ENCODE measurements at places on chromosomes 11 and 22.

- DNase-seq = peak; percentile 92
Observed at GRCh38 chr22:40177738-40178416, at the start of gene TNRC6B. Gene TNRC6B (plus strand): TSS chr22:40177925. CDS start chr22:40178136, 211 bp downstream.

DNA sequence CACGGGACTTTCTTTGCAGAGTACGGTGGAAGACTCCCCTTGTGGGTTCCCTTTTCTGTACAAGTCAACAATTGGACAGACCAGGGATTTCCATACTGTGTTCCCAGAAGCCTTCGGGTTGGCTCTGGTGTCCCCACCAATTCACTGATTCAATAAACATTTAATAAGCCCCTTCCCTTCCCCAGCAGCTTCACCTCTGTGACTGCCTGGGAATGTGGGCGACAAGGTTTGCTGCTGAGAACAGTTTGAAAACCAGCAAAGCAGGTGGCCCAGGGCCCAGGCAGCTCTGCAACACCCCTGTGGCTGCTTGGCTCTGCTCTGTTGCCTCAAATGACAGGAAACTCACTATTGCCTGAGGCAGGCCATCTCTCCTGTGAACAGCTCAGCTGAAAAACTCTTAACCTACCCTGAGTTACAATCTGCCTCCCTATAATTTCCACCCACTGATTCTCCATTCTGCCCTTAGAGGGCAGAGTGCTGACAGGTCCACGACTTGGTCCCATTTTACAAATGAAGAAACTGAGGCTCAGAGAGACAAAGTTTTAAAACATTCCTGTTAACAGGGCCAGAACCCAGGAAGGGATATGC, 10.4 kb downstream of the ADORA2A start:
- no peak for DNase-seq

GRCh38 chr11:10072142-10072541, 221.9 kb downstream of the SBF2 start:
- DNase-seq = no peak

GRCh38 chr11:72221386-72222075, 3.0 kb upstream of the INPPL1 start:
- no peak for DNase-seq

DNA sequence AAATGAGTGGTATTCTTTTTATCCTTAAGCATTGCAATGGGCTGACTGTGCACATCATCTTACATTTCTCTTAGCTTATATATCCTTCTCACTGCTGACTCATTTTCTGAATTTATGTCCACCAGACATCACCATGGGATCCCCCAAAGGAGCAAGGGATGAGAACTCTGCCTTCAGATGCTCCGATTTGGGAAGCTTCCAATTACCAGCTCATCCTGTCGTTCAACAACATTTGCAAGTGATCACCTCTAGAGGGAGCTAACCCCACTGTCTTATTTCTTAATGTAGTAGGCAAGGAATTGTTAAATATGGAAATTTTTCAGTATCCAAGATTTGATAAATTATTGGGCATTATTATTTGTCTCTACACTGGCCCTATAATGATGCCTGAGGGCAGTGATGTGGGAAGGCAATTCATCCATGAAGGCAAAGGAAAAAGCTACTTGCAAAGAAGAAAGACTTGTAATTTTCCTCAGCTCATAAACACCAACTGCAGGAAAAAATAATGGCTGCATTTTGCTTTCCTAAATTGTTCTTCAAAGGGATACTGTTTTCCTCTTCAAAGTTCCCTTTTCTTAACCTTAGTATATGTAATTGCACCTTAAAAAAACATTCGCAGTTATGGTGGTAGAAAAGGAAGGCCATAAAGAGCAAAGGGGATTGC, 102.4 kb upstream of the FSHB start:
- DNase-seq = no peak

GRCh38 chr11:64176751-64177150, 9.2 kb upstream of the STIP1 start:
- DNase-seq = no peak

GRCh38 chr11:21113876-21114275, 444.5 kb downstream of the NELL1 start:
- DNase-seq = no peak

DNA sequence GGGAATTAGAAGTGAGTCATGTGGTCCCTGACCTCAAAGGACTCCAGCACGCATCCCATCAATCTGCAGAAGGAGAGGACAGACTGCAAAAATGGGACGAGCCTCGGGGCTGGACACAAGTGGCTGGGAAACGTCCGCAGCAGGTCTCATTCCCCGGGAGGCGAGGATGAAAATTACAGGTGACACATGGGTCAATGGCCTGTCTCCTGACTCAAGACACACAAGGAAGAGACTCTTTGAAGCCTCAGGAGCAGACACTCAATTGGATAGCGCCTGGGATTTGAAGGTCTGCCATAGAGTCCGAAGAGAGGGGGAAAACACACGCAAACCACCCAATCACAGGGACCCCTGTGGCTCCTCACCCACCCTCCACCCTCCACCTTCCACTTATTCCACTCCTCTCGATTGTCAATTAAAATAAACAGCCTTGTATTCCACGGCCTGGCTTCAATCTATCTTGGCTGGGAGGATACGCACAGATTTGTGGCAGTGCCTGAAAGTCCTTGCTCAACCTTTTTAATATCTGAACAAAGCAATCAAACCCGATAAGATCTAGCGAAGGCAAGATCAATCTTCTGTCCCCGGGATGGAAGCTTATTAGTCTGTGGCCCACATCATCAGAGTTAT, 101.8 kb upstream of the CADM1 start:
- no peak for DNase-seq

- DNase-seq = no peak
Observed at GRCh38 chr22:22919041-22919440, 31.4 kb downstream of the IGLL5 start.

GRCh38 chr11:92875473-92875872, 94.0 kb upstream of the MTNR1B start:
- no peak for DNase-seq

- DNase-seq = peak; percentile 99
Observed at GRCh38 chr11:123062158-123062891, 389 bp upstream of the HSPA8 start.

DNA sequence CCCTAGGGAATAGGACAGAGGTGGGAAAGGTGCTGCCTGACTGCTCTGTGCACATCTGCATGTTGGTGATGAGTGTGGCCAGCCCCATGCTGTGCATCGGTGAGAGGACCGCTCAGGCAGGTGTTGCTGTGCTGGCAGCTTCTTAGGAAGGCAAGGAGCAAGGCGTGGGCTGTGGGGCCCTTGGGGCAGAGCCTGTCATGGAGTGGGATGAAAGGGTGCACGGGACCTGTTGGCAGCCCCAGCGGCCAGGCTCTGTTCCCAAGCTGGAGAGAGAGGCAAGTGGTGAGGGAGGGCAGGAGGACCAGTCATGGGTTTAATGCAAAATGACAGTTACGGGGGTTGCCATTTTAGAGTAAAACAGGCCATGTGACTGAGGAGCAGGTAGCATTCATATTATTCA, 78.3 kb downstream of the ZBTB16 start:
- no peak for DNase-seq

GRCh38 chr11:106961518-106961917, 56.8 kb downstream of the GUCY1A2 start:
- no peak for DNase-seq

DNA sequence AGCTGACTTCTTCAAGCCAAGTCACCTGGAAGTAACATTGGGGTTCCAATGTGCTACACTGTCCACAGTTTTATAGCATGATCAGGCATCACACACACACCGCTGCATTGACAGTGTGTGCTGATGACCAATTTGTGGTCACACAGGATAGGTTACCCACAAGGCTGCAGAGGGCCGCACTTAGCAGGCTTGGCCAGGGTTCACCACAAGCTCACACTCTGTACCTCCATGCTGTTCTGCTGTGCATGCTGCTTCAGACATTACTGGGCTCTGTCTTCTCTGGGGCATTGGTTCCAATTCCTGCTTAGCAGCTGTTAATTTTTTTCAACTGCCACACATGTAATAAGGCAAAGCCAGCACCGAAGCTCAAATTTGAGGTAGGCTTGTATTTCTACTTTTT, 11.0 kb upstream of the NRIP3 start:
- DNase-seq = no peak

DNA sequence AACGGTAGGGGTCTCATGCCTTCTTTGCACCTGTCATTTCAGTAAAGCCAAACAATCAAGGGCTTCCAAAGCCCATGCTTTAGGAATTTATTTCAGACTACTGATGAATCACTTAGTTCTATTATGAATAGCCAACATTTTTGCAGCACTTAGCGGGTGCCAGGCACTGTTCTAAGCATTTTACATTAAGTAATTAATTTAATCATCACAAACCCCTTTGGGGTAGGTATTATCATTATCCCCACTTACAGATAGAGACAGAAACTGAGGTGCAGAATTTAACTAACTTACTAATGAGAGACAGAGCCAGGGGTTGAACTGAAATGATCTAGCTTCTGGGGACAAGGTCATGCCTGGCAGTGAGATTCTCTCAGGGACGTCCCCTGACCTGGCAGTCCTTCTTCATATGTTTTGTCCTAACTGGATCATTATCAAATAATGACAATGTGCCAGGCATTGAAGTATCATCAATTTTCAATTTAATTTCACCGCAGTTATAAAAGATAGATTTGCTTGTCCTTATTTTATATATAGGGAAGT, 31.7 kb upstream of the NAV2 start:
- no peak for DNase-seq

- DNase-seq = peak; percentile 29
Observed at GRCh38 chr22:42437488-42438292, 5.5 kb upstream of the NFAM1 start.

- no peak for DNase-seq
Observed at GRCh38 chr11:124748481-124749343, 3.3 kb downstream of the VSIG2 start.

DNA sequence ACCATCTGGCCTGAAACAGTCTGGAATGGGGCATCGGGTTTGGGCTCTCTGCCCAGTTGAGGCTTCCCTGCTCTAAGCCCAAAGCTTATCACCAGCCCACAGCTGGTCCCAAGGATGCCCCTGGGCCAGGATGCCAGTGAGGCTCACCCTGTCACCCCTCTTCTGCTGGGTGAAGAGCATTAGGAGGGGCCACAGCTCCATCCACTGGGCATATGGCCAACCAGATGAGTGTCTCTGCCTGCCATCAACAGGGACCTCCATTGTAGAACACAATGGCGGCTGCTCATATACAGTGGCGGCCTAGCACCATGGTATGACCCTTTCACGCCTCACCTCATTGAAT, 5.6 kb downstream of the CHST1 start:
- no peak for DNase-seq

- DNase-seq = no peak
Observed at GRCh38 chr11:84833488-84834088, 793.6 kb downstream of the DLG2 start.

GRCh38 chr11:129259931-129260348, 67.8 kb upstream of the ARHGAP32 start:
- DNase-seq = no peak

- no peak for DNase-seq
Observed at GRCh38 chr11:2952290-2952689, 23.1 kb upstream of the PHLDA2 start.

DNA sequence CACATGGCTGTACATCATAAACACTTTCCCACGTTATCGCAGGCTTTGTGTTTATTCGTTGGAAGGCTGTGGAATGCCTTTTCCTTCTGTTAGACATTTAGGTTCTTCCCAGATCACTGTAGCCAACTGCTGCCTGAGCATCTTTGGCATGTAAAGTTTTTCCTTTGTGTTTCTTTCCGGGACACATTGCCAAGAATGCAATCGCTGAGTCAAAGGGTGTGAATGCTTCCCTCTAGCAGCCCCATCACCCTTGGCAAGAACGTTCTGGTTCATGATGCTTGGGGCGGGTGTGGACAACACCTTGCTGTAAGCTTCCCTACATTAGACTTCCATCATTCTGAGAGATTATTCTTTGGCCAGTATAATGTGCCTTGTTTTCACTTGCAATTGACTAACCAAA, 136.2 kb downstream of the OSBP2 start:
- DNase-seq = no peak

GRCh38 chr11:70539360-70540095, 141.2 kb downstream of the CTTN start:
- DNase-seq = no peak

- no peak for DNase-seq
Observed at GRCh38 chr11:5040876-5041275, 5.5 kb upstream of the OR52J3 start.

GRCh38 chr11:19602891-19603290, 109.7 kb upstream of the NAV2 start:
- DNase-seq = no peak

GRCh38 chr11:31856248-31856647, 45.1 kb upstream of the PAX6 start:
- DNase-seq = no peak

GRCh38 chr11:47248304-47248663, 330 bp downstream of the ACP2 start:
- no peak for DNase-seq

- no peak for DNase-seq
Observed at GRCh38 chr11:62433141-62433903, 14.5 kb downstream of the SCGB1A1 start.

GRCh38 chr22:34834059-34834458, 231.9 kb upstream of the ISX start:
- DNase-seq = no peak

DNA sequence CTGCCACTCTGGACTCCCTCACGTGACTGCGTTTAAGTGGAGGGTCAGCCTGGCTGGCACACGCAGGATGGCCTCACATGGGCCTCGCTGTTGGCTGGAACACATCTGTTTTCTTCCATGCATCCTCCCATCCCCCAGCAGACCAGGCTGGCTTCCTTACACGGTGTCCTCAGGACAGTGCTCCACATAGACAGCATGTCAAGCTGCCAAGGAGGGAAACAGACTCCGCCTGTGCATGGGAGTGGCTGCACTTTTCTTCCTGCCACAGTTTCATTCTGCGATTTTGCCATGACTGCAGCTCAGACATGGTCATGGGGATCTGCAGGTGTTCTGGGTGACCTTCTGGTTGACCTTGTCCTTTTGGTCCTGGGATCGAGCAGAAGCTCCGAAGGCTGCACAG, 344.2 kb downstream of the SHANK2 start:
- peak; percentile 13 for DNase-seq

GRCh38 chr11:84413549-84413948, 1127.4 kb upstream of the CCDC90B start:
- DNase-seq = no peak

- no peak for DNase-seq
Observed at GRCh38 chr11:96052921-96053651, 129.2 kb upstream of the MTMR2 start.

DNA sequence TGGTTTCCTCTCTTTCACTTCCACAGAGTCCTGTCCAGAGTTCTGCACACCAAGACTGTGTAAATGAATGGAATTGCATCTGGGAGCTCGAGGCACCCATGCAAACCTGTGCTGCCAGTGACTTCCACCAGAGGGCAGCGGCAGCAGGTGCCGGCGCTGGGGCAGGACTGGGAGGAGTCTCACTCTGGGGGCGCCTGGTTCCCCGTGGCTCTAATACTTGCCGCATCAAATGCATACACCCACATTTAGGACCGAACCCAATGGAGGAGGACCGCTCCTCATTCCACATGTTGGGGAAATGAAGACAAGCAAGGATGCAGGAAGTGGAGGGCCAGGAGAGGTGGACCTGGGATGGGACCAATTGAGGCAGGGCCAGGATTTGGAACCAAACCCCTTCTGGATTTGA, 1.1 kb upstream of the CD6 start:
- DNase-seq = no peak
